Karpas-422 (cell line): ENCODE measurements at places on chromosomes 4 and X.
A peak's percentile ranks its signal among the peaks of the same experiment; 100 is the strongest.

GRCh38 chr4:24070117-24070516 is 180.3 kb upstream of the PPARGC1A start:
- no peak for DNase-seq

- peak; percentile 5 for DNase-seq
Observed at GRCh38 chrX:39755143-39756032, 342.4 kb downstream of the BCOR start.

DNA sequence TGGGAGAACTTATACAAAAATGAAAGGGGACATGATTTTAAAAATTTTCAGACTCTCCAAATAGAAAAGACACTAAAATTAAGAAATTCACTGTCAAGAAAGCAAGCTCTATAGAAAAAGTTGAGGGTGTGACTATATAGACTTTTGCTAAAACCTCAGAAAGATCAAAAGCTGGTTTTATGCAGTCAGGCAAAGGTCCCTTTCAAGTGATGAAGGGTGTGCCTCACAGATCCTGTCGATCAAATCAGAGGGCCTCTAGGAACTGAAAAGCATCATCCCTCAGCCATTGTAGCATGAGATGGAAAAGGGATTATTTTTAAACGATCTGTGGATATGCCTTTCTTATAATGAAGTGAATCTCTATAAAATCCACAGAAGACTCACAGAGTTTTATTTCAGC is 116.5 kb downstream of the FAM13A start:
- DNase-seq: no peak

DNA sequence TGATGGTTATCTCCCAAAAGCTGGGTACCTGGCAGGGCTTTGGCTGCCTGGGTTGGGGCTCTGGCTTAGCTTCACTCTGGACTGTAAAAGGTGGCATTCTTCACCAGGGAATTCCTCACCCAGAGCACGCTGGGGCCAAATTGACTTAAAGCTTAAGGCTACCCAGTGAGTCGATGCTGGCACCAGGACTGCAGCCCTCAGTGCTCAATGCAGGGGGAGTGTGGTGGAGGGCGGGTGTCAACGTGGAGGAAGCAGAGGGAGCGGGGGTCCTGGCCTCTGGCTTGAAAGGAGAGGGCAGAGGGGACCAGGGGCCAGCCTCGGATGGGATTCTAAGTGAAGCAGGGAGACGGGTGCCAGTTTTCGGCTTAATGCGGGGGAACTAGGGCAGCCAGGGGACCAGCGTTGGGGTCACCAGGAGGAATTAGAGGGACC is 446 bp upstream of the FAM50A start:
- peak; percentile 55 for DNase-seq

DNA sequence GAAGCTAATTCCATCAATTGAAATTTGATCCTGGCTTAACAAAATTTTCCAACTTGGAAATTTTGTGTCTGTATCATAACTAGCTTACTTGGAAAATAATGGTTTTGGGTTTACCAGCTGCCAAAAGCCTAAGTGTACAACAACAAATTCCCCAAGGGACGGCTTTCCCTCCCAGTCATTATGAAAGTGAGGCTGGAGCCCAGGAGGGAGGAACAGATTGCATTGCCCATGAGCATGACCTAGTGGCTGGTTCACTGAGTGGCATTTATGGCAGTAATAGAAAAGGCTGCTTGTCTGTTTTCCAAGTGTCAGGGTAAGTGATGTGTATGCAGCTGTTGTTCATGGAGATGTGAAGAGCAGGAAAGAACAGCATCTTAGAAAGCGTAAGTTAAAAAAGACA is 70.8 kb upstream of the HHIP start:
- no peak for DNase-seq

DNA sequence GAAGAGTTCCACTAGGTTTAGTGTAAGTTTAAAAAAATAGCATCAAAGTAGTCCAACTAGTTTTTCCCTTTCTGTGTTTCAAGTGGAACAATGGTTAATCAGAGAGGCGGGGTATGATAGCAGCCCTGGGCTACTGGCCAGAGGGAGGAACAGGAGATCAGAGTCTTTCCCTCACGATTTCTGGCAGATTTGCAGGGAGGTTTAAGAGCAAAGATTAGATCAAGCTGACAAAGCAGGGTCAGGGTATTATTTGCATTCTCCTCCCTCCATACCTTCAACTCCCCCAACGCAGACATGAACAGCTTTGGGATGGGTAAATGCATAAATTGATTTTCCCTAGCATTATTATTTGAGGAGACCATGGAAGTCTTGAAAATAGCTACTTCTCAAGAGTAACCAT is 277.6 kb upstream of the DIAPH2 start:
- no peak for DNase-seq

GRCh38 chrX:68807818-68808217 is 21.0 kb upstream of the EFNB1 start:
- DNase-seq: peak; percentile 49

DNA sequence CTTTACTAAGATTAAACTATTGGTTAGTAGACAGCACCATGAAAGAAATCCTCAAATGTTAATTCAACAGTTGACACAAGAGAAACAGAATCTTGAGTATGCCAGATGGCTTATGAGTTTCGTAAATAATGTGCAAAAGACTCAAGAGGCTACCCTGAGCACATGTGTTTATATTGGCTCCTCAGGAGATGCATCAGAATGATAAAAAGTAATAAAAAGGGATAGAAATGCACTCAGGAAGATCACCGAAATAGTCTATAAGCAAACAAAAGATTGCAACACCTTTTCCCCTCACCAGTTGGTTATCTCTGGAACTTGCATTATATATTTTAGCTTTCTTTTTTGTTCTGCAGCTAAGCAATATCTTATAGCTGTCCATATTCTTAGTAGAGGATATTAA is 84.4 kb downstream of the SCFD2 start:
- no peak for DNase-seq

DNA sequence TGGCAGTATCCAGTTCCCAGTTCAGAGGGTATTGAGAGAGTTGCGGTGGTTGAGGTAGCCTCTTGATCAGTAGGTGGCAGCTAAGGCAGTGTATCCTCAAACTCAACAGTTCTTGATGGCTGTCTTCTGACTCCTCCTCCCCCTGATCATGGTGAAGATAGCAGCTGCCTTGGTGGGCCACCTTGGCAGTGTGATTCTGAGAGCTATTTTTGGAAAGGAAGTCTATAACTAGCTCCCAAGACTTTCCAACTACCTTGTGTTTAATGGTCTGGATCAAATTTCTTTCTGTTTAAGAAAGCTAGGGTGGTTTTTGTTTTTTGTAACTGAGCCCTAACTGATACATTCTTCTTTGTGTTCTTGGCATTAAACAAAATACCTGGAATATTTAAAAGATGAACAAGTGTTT is 10.5 kb upstream of the TBC1D19 start:
- DNase-seq: no peak

DNA sequence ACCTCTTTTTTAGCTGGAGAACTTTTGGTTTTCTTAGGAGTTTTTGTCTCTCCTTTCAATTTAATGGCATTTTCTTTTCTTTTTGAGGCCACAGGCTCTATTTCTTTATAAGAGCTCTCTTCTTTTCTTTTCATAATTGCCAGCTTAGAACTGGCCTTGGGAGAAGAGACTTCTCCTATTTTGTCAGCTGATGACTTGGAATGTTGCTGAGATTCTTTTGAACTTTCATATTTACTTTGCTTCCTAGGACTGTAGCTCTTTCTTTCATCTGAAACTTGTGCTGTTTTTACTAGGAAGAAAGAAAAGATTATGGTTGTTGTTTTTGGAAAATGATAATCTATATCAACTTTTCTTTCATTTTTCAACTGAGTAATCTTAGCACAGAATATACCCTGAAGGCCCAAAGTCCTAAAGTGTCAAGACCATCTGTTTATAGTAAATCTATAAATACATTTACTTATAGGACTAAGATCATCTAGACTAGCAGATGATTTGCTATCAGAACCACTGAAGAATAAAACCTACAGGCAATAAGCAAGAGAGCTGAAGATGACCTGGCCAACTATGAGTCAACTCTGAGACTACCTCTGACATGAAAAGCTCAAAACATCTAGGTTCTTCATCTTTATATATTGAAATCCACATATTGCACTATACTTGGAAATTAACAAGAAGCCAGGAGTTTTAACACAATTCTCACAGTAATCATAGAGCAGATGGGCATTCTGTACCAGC is 45.6 kb downstream of the RFC1 start:
- DNase-seq: no peak

DNA sequence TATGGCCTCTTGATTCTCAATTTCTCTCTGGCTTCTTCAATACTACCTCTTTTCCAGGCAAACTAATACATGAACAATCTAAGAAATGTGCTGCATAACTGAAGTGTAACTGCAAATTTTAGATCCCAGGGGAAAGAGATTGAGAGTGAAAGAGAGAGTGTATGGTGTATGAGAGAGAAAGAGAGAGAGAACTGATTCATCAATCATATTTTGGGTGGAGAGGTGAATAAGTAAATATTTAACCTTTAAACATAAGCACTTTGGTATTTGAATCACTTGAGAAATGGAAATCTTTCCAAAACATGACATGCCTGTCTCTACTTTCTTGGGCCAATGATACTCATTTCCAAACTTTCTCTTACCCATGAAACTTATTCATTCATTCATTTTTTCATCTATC is 147.2 kb upstream of the DIPK2B start:
- no peak for DNase-seq

GRCh38 chr4:109126856-109127255 is 175.6 kb downstream of the COL25A1 start:
- DNase-seq: no peak

- no peak for DNase-seq
Observed at GRCh38 chr4:9919047-9919446, 102.2 kb downstream of the SLC2A9 start.

- no peak for DNase-seq
Observed at GRCh38 chrX:121823406-121823805, 776.0 kb downstream of the GLUD2 start.

GRCh38 chrX:136256026-136256425 is 4.8 kb upstream of the MAP7D3 start:
- no peak for DNase-seq

DNA sequence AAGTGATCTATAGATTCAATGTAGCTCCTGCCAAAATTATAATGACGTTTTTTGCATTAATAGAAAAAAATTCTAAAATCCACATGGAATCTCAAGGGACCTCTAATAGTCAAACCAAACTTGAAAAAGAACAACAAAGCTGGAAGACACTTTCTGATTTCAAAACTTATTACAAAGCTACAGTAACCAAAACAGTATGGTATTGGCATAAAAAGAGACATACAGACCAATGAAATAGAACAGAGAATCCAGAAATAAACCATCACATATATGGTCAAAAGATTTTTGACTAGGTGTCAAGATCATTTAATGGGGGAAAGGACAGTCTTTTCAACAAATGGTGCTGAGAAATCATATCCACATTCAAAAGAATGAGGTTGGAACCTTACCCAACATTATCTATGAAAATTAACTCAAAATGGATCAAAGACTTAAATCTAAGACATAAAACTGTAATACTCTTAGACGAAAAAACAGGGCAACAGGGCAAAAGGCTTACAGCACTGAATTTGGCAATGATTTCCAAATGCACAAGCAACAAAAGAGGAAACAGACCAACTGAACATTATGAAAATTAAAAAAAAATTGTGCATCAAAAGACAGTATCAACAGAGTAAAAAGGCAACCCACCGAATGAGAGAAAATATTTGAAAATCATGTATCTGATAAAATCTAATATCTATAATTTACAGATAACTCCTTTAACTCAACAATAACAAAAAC is 3.9 kb downstream of the FBXO8 start:
- DNase-seq: no peak

GRCh38 chr4:2260344-2261109 is 1.4 kb downstream of the MXD4 start:
- no peak for DNase-seq

DNA sequence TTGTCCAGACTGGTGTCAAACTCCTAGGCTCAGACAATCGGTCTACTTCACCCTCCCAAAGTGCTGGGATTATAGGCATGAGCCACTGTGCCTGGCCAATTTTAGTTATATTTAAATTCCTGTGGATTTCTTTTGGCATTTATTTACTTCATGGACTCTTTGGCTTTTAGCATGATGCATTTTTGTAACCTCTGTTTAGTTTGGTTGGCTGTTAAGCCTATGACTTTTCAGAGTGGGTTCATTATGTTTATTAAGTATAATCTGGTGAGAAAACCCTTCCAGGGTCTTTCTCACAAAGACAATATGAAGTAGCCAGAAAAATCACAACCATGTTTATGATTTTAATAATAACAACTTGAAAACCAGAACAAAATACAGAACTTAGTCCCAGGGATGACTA is 49.4 kb downstream of the USP38 start:
- DNase-seq: no peak

DNA sequence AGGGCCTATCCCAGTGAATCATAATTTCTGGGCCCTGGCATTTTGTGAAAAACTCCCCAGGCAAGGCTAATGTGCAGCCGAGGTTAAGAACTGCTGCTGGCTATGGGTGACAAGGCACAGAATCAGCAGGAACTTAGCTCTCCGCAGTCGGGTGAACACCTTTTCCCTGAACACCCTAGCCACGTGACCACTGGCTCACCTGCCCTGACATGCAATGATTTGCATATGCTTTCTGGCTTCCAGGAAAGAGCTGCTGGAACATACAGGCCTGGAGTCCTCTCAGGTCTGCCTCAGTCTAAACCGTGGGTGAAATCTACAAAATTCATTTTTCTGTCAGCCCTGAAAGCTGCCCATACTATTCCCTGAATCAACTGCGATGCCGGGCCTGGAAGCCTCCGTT is 56.6 kb downstream of the ZNF827 start:
- DNase-seq: peak; percentile 58

- no peak for DNase-seq
Observed at GRCh38 chr4:143253166-143253565, 68.4 kb downstream of the USP38 start.

DNA sequence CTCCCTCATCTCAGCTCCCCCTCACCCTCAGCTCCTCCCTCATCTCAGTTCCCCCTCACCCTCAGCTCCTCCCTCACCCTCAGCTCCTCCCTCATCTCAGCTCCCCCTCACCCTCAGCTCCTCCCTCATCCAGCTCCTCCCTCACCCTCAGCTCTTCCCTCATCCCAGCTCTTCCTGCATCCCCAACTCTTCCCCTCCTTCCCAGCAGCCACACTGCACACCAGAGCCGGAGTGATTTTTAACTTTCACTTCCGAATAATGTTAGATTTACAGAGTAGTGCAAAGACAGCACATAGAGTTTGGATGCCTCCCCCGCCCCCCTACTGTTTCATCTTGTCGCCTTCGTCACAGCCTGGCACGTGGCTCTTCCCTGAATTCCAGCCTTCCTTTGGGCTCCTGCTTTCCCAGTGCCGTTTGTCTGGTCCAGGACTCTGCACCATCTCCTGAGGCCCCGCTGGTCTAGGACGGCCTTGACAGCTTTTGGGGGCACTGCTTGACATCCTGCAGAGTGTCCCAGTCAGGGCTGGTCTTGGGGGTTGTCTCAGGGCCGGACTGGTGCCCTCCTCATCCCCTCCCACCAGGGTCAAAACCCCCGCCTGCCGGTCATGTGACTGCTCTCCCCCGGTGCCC is 110.2 kb downstream of the FAM53A start:
- no peak for DNase-seq

- no peak for DNase-seq
Observed at GRCh38 chrX:150635952-150636351, 57.2 kb upstream of the MTMR1 start.
